ENCODE measurements at places on chromosomes 5 and 9. TPM values are rescaled to one million over a fixed set of nuclear protein-coding genes. Genes with fewer than 3 reads are reported as not detected.

Gene LEAP2
- total RNA-seq = 1.5 TPM

Gene TRPM3
- 4.6 TPM for total RNA-seq

Gene MED7
- total RNA-seq = 17.0 TPM

Gene PCDHGB3
- total RNA-seq = 0.33 TPM

Gene MYMK
- 0.47 TPM for total RNA-seq

Gene HRH2
- total RNA-seq = 4.2 TPM

Gene MARCOL
- not detected for total RNA-seq

- no peaks in the 10 kb centered on the region for H3K4me1 ChIP-seq
- no peaks in the 10 kb centered on the region for H3K27me3 ChIP-seq
- no peaks in the 10 kb centered on the region for H3K36me3 ChIP-seq
- DNase-seq = no peak
Measured at GRCh38 chr5:42500003-42500599, 76.9 kb downstream of the GHR start.

GRCh38 chr5:141867139-141867538, 11.1 kb downstream of the PCDH1 start:
- no peaks in the 10 kb centered on the region for H3K36me3 ChIP-seq
- no peak overlapping the region for H3K27ac ChIP-seq
- DNase-seq = no peak
- H3K4me1 ChIP-seq = no peaks in the 10 kb centered on the region

- peaks cover 84% of the 10 kb centered on the region for H3K27me3 ChIP-seq
- no peaks in the 10 kb centered on the region for H3K36me3 ChIP-seq
- peaks cover 7% of the 10 kb centered on the region for H3K4me1 ChIP-seq
- H3K27ac ChIP-seq = no peak overlapping the region
- no peak for DNase-seq
Measured at GRCh38 chr9:967903-968641, 8.4 kb upstream of the DMRT3 start.

DNA sequence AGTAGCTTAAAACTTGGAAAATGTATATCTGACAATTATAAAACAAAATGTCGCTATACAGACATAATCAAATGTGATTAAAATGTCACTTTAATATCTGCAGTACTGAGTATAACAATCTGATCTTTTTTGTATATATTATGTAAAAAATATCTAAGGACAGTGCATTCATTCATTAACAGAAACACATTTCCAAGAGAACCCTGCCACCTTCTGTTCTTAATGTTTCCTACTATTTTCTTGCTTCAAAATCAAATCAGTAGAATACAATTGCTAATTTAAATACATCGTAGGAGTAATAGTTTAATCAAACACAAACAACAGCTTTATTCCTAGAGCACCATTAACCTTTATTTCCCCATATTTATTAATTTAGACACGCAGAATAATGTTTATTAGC, 142.6 kb upstream of the ST8SIA4 start:
- no peak for DNase-seq
- H3K27me3 ChIP-seq = no peaks in the 10 kb centered on the region
- H3K36me3 ChIP-seq = no peaks in the 10 kb centered on the region
- no peak overlapping the region for H3K4me3 ChIP-seq
- H3K27ac ChIP-seq = no peak overlapping the region
- H3K4me1 ChIP-seq = no peaks in the 10 kb centered on the region

GRCh38 chr5:137616046-137616445, 116.9 kb upstream of the SPOCK1 start:
- H3K36me3 ChIP-seq = peaks cover 4% of the 10 kb centered on the region
- no peaks in the 10 kb centered on the region for H3K27me3 ChIP-seq
- no peak overlapping the region for H3K27ac ChIP-seq
- no peaks in the 10 kb centered on the region for H3K4me1 ChIP-seq

GRCh38 chr5:82597437-82597836, 319.3 kb upstream of the RPS23 start:
- H3K36me3 ChIP-seq = no peaks in the 10 kb centered on the region
- no peaks in the 10 kb centered on the region for H3K27me3 ChIP-seq
- DNase-seq = no peak
- no peak overlapping the region for H3K4me3 ChIP-seq
- peaks cover 15% of the 10 kb centered on the region for H3K4me1 ChIP-seq

- peak overlapping the region; percentile 61 for H3K27ac ChIP-seq
- H3K4me1 ChIP-seq = no peaks in the 10 kb centered on the region
- H3K4me3 ChIP-seq = no peak overlapping the region
Measured at GRCh38 chr9:86978922-86979474, 31.7 kb upstream of the GAS1 start.

- no peak overlapping the region for H3K27ac ChIP-seq
- H3K36me3 ChIP-seq = peaks cover 8% of the 10 kb centered on the region
- H3K4me3 ChIP-seq = no peak overlapping the region
- no peak for DNase-seq
Measured at GRCh38 chr9:95078511-95078910, 239.0 kb downstream of the FANCC start.

DNA sequence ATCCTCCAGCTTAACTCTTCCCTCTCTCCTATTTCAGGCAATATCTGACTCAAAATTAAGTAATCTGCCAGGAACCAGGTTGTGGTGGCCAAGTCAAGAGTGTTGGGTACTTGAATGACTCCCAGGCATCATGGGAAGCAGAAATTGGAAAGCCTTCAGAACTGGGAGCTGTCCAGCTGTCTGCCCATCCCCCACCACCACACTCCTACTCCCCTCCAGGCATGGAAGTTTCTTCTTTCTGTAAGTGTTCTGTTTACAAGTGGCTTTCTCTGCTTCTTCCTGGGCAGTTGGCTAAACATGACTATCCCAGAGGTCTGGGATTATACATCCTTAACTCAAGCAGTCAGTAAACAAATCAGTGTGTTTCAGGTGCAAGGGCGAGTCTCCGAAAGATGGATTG, 14.6 kb upstream of the PBX3 start:
- no peak for DNase-seq
- no peaks in the 10 kb centered on the region for H3K4me1 ChIP-seq

DNA sequence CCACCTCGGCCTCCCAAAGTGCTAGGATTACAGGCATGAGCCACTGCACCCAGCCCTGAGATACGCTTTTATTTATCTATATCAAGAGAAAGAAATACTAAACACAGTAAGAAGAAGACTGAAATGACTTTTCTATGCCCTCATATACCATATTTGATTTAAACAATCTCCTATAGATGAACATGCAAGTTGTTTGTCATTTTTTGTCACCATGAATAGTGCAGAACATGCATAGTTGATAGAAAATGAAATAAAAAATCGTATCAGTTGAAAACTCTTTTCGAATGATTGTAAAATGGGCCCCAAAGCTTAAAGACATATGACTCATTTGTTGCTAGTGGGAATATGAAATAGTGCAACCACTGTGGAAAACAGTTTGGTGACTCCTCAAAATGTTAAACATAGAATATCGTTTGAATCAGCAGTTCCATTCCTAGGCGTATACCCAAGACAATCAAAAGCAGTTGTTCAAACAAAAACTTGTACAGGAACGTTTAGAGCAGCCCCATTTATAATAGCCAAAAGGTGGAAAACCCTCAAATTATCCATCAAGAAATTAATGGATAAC, 61.4 kb upstream of the ANKH start:
- H3K4me1 ChIP-seq = no peaks in the 10 kb centered on the region
- no peak overlapping the region for H3K27ac ChIP-seq
- H3K27me3 ChIP-seq = no peaks in the 10 kb centered on the region
- H3K36me3 ChIP-seq = no peaks in the 10 kb centered on the region

- no peaks in the 10 kb centered on the region for H3K27me3 ChIP-seq
- no peak overlapping the region for H3K4me3 ChIP-seq
- H3K27ac ChIP-seq = no peak overlapping the region
- no peaks in the 10 kb centered on the region for H3K36me3 ChIP-seq
Measured at GRCh38 chr5:166063261-166063660, 2228.2 kb upstream of the WWC1 start.

DNA sequence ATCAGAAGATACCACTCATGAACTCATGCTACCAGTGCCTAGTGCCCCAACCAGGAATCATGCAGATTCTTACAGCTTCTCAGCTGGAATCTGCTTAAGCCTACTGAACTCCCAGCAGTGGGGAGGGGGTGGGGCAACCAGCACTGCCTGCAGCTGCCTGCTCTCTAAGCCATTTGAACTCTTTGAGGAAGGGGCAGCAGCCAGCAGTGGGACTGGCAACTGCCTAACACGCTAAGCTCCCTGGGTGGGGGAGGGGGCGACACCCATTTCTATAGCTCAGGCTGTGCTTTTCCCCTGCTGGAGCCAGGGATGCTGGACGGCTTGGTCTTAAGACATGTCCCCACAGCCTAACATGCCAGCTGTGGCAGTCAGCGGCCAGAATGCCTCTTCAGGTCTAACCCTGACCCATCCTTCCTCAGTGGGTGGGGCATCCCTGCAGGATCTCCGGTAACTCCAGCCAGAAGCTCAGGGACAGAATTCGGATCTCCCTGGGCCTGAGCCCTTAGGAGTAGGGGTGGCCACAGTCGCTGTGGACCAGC, 889.7 kb downstream of the CDH9 start:
- H3K27ac ChIP-seq = no peak overlapping the region
- no peak for DNase-seq
- H3K4me3 ChIP-seq = no peak overlapping the region
- no peaks in the 10 kb centered on the region for H3K36me3 ChIP-seq
- H3K27me3 ChIP-seq = no peaks in the 10 kb centered on the region

DNA sequence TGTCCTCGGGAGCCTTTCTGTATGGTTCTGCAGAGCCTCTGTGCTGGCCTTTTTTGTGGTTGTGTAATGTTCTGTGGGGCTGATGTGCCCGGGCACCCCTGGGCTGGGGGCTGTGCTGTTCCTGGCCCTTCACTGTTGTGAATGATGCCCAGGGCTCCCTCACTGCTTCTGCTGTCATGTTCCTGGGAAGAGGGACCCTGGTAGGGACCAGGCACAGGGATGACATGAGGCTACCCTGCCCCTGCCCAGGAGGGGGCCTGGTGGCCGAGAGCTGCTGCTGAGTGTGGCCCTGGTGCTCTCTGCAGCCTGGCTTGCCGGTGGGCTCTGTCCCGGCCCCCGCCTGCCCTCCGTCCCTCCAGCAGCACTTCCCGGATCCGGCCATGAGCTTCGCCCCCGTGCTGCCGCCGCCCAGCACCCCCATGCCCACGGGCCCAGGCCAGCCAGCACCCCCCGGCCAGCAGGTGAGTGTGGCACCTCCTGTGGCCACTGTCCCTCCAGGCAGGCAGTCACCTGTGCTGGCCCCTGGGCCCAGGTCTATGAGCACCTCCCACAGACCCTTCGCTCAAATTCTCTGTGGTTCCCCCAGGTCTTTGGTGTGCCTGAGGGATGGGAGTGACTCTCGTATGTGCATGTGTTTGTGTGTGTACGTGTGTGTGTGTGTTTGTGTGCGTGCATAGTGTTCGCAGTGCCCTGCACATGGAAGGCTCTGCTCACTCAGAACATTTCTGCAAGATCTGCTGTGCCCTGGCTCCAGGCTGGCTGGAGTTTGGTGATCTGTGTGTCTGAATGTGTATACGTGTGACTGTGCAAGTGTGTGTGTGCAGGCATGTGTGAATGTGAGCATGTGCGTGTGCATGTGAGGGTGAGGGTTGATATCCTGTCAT, 72.3 kb downstream of the WNK2 start:
- H3K36me3 ChIP-seq = no peaks in the 10 kb centered on the region
- no peaks in the 10 kb centered on the region for H3K4me1 ChIP-seq
- no peak for DNase-seq

GRCh38 chr9:108684288-108685025, 171.3 kb downstream of the ACTL7B start:
- no peak overlapping the region for H3K27ac ChIP-seq
- H3K4me1 ChIP-seq = no peaks in the 10 kb centered on the region
- H3K27me3 ChIP-seq = no peaks in the 10 kb centered on the region
- H3K36me3 ChIP-seq = no peaks in the 10 kb centered on the region

GRCh38 chr5:153974813-153975163, 63.9 kb downstream of the FAM114A2 start:
- no peak overlapping the region for H3K4me3 ChIP-seq
- H3K27ac ChIP-seq = no peak overlapping the region
- H3K27me3 ChIP-seq = no peaks in the 10 kb centered on the region

DNA sequence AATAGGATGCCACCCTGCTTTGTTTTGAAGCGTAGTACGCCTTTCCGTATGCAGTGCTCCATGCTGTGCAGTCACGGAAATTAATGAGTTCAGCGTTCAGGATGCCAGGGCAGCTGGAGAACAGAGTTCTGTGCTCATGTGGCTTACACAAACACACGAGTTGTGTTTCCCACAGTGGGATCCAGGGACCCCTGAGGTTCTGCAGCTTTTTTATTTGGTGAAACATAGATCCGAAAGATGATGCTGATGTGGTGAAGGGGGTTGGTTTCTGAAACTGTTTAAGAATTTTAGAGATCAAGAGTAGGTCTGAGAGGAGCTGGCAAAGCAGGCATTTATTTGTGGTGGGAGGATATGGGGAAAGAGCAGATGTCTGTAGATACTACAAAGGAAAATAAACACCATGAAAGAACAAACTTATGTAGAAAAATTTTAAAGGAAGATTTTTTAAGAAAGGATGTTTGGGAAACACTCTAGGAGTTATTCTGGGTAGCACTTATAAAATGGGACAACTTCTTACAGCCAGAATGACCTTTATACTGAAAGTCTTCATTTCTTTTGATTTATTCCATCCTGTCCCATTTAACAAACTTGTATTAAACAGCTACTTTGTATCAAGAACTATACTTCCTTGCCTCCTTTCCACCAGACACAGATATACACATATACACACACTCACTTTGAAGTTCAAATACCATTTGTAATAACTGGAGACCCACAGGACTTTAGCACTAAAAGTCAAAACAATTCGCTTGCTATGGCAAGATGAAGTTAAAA, 52.7 kb downstream of the ITGA1 start:
- H3K27me3 ChIP-seq = no peaks in the 10 kb centered on the region
- no peaks in the 10 kb centered on the region for H3K36me3 ChIP-seq
- DNase-seq = no peak
- no peak overlapping the region for H3K4me3 ChIP-seq

GRCh38 chr5:41277476-41278245, 64.3 kb upstream of the C6 start:
- H3K36me3 ChIP-seq = no peaks in the 10 kb centered on the region
- no peak overlapping the region for H3K4me3 ChIP-seq
- no peak overlapping the region for H3K27ac ChIP-seq
- H3K27me3 ChIP-seq = no peaks in the 10 kb centered on the region

DNA sequence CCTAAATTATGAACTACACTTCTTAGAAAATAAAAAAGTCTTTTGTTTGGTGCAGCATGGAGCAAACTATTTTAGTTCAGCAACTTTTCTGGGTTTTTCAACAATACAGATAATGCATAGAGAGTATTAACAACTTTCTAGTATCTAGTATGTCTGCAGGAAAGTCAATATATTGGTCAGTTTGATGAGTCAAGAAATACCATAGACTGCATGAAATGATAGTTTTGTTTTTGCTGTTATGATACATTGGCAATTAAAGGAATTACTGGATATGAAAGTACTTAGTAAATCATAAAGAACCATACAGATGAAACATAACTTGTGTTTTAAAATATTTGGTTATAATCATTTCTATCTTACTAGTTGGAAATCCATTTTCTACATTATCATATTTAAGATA, 173.5 kb downstream of the GIN1 start:
- no peak for DNase-seq
- H3K36me3 ChIP-seq = no peaks in the 10 kb centered on the region
- no peak overlapping the region for H3K27ac ChIP-seq
- no peaks in the 10 kb centered on the region for H3K27me3 ChIP-seq
